SHP77 (cell line): ENCODE measurements at places on chromosomes 11 and 22.

GRCh38 chr11:75240311-75241035 lies at the start of gene TPBGL:
Gene TPBGL (plus strand): TSS chr11:75240774. CDS start chr11:75241050, 276 bp downstream.
- DNase-seq, result no peak

- DNase-seq, result no peak
These were observed 35.4 kb upstream of the NFRKB start for GRCh38 chr11:129930743-129931142.

- DNase-seq, result no peak
These were observed at the start of gene ABCG4 for GRCh38 chr11:119149018-119149785. Gene ABCG4 (plus strand): TSS chr11:119149052. CDS start chr11:119149966, 914 bp downstream.

DNA sequence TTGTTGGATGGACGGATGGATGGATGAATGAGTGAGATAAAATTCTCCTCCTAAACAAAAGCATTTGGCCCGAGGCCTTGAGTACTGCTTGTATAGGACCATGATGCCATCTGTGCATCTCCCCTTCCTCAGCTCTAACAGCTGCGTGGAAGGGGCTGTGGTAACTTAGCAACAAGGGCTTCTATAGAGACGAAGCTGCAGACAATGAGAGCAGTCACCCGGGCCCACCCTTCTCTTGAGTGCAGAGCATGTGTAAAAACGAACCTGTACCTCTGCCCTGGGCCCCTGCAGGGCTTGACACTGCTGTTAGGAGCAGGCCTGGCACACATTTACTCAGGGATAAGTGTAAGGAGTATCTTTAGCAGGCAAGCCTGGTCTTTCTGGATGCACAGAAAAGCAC lies 391.5 kb downstream of the CADM1 start:
- no peak for DNase-seq

- no peak for DNase-seq
These were observed 372.7 kb upstream of the FAT3 start for GRCh38 chr11:91851908-91852307.

GRCh38 chr11:129705341-129705740 lies 110.3 kb upstream of the TMEM45B start:
- no peak for DNase-seq

DNA sequence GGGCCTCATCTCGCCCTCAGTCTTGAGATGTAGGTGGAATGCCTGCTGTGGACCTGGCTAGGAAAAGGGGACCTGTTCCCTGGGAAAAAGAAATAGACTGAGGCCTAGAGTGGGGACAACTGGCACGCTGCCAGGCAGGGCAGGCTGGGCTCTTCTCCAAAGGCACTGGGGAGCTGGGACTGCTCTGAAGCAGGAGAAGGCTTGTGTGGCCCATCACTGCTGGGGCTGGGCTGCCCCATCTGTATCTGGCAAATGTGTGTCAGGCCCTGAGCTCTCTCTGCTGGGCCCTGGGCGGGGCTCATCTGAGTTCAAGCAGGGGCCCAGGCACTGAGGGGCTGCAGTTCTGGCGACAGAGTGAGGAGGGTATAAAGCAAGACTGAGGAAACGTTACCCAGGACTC lies 32.9 kb downstream of the ARVCF start:
- no peak for DNase-seq

DNA sequence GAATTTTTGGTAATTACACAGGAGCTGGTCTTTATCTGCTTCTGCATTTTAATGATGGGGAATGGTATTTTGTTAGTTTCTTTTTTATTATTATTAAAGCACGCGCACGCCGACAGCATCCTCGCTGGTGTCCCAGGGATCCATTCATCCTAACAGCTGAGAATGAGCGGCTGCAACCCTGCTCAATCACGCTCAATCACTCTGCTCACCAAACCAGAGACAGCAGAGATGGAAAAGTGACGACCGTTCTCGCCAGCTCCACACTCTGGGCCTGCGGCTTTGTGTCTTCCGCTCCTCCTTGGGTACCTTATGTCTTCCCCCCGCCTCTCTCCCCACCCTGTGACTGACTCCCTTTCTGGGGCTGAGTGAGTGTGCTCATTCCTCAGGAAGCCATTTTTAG lies 84.5 kb downstream of the DSCAML1 start:
- DNase-seq, result no peak

GRCh38 chr11:114058871-114059277 lies 637 bp upstream of the ZBTB16 start:
- DNase-seq, result no peak

DNA sequence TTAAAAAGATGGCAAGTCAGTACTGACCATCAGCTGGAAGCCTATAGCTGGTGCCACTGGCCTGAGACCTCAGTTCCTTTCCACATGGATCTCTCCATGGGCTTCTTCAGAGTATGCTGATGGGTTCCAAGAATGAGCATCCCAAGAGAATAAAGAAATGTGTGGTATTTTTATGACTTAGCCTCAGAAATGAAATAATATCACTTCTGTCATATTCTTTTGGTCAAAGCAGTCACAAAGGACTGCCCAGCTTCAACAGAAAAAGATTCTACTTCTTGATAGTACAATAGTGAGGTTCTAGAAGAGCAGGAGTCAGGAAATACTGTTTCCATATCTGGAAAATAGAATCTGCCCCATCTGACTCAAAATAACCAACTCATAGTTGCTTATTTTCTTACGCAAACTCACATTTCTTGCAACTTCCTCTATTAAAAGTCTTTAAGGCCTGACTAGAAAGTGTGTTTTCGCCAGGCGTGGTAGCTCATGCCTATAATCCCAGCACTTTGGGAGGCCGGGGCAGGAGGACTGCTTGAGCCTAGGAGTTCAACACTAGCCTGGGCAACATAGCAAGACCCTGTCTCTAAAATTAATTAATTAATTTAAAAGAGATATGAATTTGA lies 116.9 kb downstream of the SIK3 start:
- DNase-seq, result no peak

GRCh38 chr11:114121138-114121537 lies 61.6 kb downstream of the ZBTB16 start:
- no peak for DNase-seq

GRCh38 chr11:72738199-72739141 lies 13.7 kb downstream of the ARAP1 start:
- no peak for DNase-seq

- DNase-seq, result peak; percentile 94
These were observed at the start of gene IFTAP for GRCh38 chr11:36594316-36594989. Gene IFTAP (plus strand): TSS chr11:36594502. CDS start chr11:36610104, 15,602 bp downstream.

- DNase-seq, result no peak
These were observed 9.7 kb upstream of the LGALS2 start for GRCh38 chr22:37589636-37590035.

GRCh38 chr11:88050247-88050646 lies 125.0 kb downstream of the RAB38 start:
- no peak for DNase-seq

GRCh38 chr11:72576243-72576595 lies 98.0 kb downstream of the PDE2A start:
- no peak for DNase-seq
